Endodermal cell (in vitro differentiated cells): ENCODE measurements at places on chromosomes 1 and 21.
A peak's percentile ranks its signal among the peaks of the same experiment; 100 is the strongest.

GRCh38 chr1:227744668-227745067 lies 9.4 kb downstream of the SNAP47 start:
- H3K4me3 ChIP-seq: no peak overlapping the region
- no peak overlapping the region for H3K27ac ChIP-seq
- H3K27me3 ChIP-seq: no peaks in the 10 kb centered on the region

GRCh38 chr1:207848234-207848633 lies 62.7 kb downstream of the CD34 start:
- no peak for DNase-seq
- no peaks in the 10 kb centered on the region for H3K4me1 ChIP-seq
- no peak overlapping the region for H3K27ac ChIP-seq
- no peaks in the 10 kb centered on the region for H3K27me3 ChIP-seq

- peak; percentile 55 for DNase-seq
- H3K27me3 ChIP-seq: no peaks in the 10 kb centered on the region
- no peak within 1 kb of the TSS for H3K4me3 ChIP-seq
- H3K27ac ChIP-seq: no peak within 1 kb of the TSS
- H3K36me3 ChIP-seq: no peaks in the 10 kb centered on the region
Observed at GRCh38 chr1:167093846-167094516, at the start of gene STYXL2. TSS of gene STYXL2 (plus strand) at chr1:167094075. CDS start at chr1:167094850, 775 bp downstream.

GRCh38 chr1:41666981-41667631 lies 182.6 kb upstream of the EDN2 start:
- H3K36me3 ChIP-seq: no peaks in the 10 kb centered on the region
- no peak overlapping the region for H3K27ac ChIP-seq
- peaks cover 16% of the 10 kb centered on the region for H3K4me1 ChIP-seq
- no peak overlapping the region for H3K4me3 ChIP-seq
- no peaks in the 10 kb centered on the region for H3K27me3 ChIP-seq

DNA sequence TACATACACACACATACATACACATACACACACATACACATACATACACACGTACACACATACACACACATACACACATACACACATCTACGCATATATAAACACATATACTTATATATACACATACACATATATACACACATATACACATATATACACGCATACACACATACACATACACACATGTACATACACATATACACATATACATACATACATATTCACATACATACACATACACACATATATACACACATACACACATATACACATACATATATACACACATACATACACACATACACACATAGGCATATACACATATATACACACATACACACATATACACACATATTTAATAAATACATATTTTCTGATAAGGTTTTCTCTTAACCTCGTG lies 324.0 kb downstream of the RPS6KC1 start:
- no peak overlapping the region for H3K4me3 ChIP-seq
- no peak for DNase-seq
- H3K36me3 ChIP-seq: no peaks in the 10 kb centered on the region
- H3K27me3 ChIP-seq: no peaks in the 10 kb centered on the region

- no peaks in the 10 kb centered on the region for H3K36me3 ChIP-seq
- no peak overlapping the region for H3K4me3 ChIP-seq
- H3K4me1 ChIP-seq: no peaks in the 10 kb centered on the region
- no peak for DNase-seq
Observed at GRCh38 chr1:56133522-56134472, 445.6 kb downstream of the PLPP3 start.

- H3K27ac ChIP-seq: no peak overlapping the region
- no peak overlapping the region for H3K4me3 ChIP-seq
- no peaks in the 10 kb centered on the region for H3K36me3 ChIP-seq
- no peaks in the 10 kb centered on the region for H3K27me3 ChIP-seq
Observed at GRCh38 chr21:43986544-43987451, 25.3 kb upstream of the TRAPPC10 start.
